OCI-M1 (cell line): ENCODE measurements at places on chromosomes 7 and 10.

GRCh38 chr10:16756561-16757221, 60.5 kb downstream of the RSU1 start:
- no peak for DNase-seq

DNA sequence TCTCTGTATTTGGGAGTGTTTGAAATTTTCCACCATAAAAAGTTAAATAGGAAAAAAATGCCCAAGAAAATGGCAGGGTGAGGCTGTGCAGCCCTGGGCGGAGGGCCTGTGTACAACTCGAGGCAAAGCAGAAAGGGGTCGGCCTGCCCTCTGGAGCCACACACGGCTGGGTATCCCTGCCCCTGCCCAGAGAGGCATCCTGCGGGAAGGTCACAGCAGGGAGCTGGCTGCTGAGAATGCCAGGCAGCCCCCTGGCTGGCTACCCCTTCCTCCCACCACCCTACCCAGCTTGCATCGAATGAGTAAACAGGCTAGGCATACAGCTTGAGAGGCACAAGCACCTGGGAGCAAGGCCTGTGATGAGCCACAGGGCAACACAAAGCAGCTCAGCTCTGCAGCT, 46.1 kb downstream of the CAMK2B start:
- no peak for DNase-seq

- DNase-seq: no peak
Observed at GRCh38 chr10:1573334-1573969, 163.9 kb downstream of the ADARB2 start.

- DNase-seq: no peak
Observed at GRCh38 chr10:3169673-3170072, 2.9 kb downstream of the PITRM1 start.

DNA sequence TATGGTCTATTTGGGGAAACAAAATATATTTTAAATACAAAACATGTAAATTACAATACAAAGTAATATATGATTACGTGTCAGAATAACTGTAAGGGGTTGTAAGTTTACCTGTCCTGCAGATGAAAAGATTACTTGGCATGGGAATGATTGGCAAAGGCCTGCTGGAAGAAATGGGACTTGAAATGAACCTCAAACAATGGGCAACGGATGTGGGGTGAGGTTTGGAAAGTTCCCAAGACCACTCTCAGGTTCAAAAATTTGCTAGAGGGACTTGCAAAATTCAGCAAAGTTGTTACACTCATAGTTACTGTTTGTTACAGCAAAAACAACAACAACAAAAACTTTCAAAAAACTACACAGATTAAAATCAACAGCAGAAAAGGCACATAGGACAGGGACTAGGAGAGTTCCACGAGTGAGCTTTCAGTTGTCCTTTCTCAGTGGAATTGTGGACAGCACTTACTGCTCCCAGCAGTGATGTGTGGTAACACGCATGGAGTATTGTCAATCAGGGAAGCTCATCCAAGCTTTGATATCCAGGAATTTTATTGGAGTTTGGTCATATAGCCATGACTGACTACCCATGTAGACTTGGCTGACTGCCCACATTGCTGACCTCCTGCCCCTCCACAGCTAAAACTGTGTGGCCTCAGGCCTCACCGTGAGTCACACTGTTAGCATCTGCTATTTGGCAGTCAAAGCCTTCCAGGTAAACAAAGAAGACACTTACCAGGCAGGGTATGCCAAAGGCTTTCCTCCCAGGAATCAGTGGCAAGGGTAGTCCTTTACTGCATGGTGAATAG, 43.8 kb downstream of the EXOC6 start:
- DNase-seq: no peak

GRCh38 chr10:127977357-127978009, 70.6 kb downstream of the PTPRE start:
- DNase-seq: peak; percentile 8

DNA sequence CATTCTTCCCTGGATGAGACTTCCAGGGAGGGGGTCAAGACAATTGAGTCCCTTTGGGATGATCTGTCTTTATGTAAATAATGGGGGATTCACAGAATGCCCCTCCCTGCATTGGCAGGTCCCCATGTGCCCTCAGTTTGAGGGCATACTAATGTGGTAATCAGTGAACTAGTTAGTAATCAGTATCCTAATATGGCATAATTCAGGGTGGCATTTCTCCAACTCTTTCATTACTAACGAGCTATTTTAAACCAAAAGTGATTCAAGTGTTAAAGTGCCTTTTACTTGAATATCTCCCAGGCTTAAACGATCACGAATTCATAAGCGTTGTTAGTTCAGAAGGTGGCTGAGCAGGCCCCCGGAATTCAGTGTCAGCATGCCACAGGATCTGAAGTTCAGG, 1.6 kb upstream of the DNAJB6 start:
- DNase-seq: no peak
